ENCODE measurements at places on chromosomes 1 and 21. TPM values are rescaled to one million over a fixed set of nuclear protein-coding genes. Genes with fewer than 3 reads are reported as not detected.
A peak's percentile ranks its signal among the peaks of the same experiment; 100 is the strongest.

DNA sequence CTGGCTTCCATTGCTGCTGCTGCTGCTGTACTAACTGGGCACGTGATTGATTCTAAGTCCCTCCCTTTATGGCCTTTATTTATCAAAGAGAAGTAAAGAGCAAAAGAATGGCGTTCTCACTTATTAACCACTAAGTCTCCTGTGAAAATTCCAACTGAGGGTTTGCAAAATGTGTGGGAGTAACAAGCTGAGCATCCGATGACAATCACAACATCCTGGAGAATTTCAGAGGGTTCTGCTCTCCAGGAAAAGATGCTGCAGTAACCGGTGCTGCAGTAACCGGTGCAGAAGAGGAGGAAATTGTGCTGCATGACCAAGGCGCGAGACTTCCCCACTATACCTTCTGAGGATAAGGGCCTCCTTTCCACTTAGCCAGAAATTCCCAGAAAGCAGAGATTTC is 12.7 kb upstream of the MX2 start:
- no peak overlapping the region for H3K4me3 ChIP-seq
- H3K4me1 ChIP-seq = no peaks in the 10 kb centered on the region
- H3K36me3 ChIP-seq = no peaks in the 10 kb centered on the region
- peaks cover 4% of the 10 kb centered on the region for H3K27me3 ChIP-seq

SLC22A15 gene
- 0.35 TPM for total RNA-seq

- H3K4me1 ChIP-seq = peaks cover 12% of the 10 kb centered on the region
- no peaks in the 10 kb centered on the region for H3K27me3 ChIP-seq
- peak; percentile 35 for DNase-seq
- H3K4me3 ChIP-seq = no peak overlapping the region
Observed at GRCh38 chr1:228978484-228979324, 243.4 kb downstream of the RHOU start.

GRCh38 chr1:167995038-167995437 is 58.2 kb upstream of the MPC2 start:
- no peaks in the 10 kb centered on the region for H3K27me3 ChIP-seq
- H3K36me3 ChIP-seq = no peaks in the 10 kb centered on the region
- peak overlapping the region; percentile 23 for H3K27ac ChIP-seq
- H3K4me3 ChIP-seq = no peak overlapping the region
- H3K4me1 ChIP-seq = peaks cover 7% of the 10 kb centered on the region

- peaks cover 29% of the 10 kb centered on the region for H3K36me3 ChIP-seq
- no peaks in the 10 kb centered on the region for H3K27me3 ChIP-seq
- H3K4me3 ChIP-seq = no peak overlapping the region
Observed at GRCh38 chr1:12014141-12014991, 4.9 kb upstream of the MIIP start.

RHD gene
- total RNA-seq = not detected

TNFRSF14 gene
- total RNA-seq = 6.3 TPM

DNA sequence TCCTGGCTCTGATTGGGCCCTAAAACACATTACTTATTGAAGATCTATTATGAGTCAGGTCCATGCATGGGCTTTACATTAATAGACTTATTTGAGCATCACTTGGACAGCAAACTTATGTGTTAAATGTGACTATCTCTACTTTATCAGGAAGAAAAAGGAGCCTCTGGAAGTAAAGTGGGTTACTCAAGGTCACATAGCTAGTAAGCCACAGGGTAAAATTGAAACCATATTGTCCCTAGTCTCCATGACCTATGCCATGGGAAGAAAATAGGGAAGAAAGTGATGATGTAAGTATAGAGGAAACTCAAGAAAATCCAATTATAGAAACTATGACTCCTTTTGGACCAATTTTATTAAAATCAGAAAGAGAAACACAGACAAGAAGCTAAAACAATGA is 555.3 kb downstream of the NUF2 start:
- H3K4me3 ChIP-seq = no peak overlapping the region
- no peaks in the 10 kb centered on the region for H3K36me3 ChIP-seq
- H3K27ac ChIP-seq = no peak overlapping the region
- no peak for DNase-seq

- peaks cover 15% of the 10 kb centered on the region for H3K4me1 ChIP-seq
Observed at GRCh38 chr1:162020150-162020549, 3.5 kb downstream of the OLFML2B start.

DNA sequence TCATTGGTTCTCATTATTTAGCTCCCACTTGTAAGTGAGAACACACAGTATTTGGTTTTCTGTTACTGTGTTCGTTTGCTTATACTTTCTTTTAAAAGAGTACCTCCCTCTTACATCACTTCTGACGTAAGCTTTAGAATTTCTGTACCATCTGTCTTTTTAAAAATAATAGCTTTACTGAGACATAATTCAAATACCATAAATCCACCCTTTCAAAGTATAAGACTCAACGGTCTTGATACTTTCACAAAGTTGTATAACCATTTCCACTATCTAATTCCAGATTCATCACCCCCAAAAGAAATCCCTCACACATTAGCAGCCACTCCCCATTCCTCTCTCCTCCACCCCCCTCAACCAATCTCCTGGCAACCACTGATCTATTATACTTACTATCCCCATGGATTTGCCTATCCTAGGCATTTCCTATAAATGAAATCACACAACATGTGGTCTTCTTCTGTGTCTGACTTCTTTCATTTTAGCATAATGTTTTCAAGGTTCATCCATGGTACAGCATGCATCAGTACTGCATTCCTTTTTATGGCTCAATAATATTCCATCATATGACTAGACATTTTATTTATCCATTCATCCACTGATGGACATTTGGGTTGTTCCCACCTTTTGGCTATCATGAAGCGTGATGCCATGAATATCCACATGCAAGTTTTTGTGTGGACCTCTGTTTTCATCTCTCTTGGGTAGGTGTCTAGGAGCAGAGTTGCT is 104.7 kb downstream of the HLCS start:
- no peak overlapping the region for H3K27ac ChIP-seq
- DNase-seq = no peak
- no peak overlapping the region for H3K4me3 ChIP-seq
- H3K27me3 ChIP-seq = no peaks in the 10 kb centered on the region
- H3K36me3 ChIP-seq = no peaks in the 10 kb centered on the region

CFAP410 gene
- total RNA-seq = 19.1 TPM

DNA sequence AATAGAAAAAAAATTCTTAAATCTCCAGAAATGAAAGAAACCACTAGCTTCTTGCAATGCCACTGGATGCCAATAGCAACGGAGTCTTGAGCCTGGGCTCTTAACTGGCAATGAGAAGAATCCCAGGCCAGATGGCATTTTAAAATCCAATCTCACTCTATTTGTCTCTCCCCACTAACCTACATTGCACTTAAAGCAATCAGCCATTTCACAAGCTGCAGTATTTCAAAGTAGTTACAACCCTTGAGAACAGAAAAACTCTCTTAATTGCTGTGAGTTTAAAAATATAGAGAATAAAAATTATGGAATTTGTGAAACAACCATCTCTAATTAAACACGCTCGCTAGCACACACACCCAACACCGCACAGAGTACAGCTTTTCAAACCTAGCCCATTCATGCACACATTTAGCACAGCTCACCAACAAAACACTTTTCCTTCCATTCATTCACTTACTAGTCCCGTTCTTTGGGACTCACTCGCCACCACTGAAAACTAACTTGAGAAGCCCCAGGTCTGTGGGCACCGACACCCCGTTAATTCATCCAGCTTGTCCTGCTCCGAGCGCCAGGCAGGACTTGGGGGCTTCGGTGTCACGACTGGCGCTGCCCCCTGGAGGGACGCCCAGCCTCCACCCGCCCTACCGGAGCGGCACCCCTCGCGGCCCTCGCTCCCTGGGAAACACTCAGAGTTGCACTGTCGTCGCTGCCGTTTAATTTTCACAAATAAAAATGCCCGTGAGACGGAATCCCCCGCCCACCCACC is 1.0 kb downstream of the DDAH1 start:
- H3K27me3 ChIP-seq = no peaks in the 10 kb centered on the region
- peak overlapping the region; percentile 69 for H3K27ac ChIP-seq
- no peak for DNase-seq

- H3K27me3 ChIP-seq = no peaks in the 10 kb centered on the region
- peaks cover 70% of the 10 kb centered on the region for H3K36me3 ChIP-seq
- no peak for DNase-seq
- H3K27ac ChIP-seq = no peak overlapping the region
- no peak overlapping the region for H3K4me3 ChIP-seq
Observed at GRCh38 chr1:173954179-173954578, 37.1 kb upstream of the SERPINC1 start.

HRNR gene
- not detected for total RNA-seq

DNA sequence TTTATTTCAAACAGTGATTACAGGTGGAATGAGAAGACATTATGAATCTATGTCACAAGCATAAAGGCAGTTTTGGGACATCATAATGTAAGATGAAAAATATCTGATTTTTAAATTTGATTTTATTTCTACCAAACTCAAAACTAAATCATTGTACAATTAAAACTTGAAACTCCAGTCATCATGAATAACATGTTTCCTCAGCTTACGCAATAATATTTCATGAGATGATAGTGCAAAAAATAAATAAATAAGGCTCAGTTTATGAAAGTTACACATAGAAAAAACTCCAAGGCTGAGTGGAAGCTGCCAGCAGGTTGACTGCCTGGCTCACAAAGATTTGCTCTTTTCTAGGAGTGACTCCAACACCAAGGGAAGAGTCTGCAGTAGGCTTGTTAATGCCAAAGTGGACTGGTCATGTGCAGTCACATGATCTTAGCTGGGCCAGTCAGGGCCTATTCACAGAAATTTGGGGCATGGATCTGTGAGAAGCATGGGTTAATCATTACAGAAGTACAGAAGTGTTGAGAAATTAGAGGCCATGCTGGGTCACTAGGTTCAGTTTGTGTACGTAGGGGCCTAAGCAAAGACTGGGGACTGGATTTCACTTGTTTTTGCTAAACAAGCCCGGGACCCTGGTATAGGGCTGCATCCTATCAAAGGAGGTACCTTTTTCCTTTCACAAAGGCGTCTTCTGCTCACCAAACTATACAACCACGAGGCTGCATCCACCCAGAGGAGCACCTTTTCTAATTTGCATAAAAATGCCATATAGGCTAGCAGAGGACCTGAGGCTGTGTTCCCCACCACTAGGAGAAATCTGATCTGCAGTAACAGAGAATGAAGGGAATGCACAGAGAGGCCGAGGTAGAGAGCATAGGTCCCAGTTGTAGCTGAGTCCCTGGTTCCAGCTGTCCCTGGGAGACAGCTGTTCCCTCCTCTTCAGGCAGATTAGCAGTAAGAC is 4.9 kb upstream of the ABCA4 start:
- no peaks in the 10 kb centered on the region for H3K27me3 ChIP-seq
- H3K36me3 ChIP-seq = no peaks in the 10 kb centered on the region
- H3K4me3 ChIP-seq = no peak overlapping the region
- H3K27ac ChIP-seq = no peak overlapping the region

Measured in gastrocnemius medialis (tissue), 4 donors.